ENCODE measurements at places on chromosomes 16 and 17.

- no peak for DNase-seq
These were observed 22.6 kb downstream of the GJD3 start for GRCh38 chr17:40341808-40342503.

DNA sequence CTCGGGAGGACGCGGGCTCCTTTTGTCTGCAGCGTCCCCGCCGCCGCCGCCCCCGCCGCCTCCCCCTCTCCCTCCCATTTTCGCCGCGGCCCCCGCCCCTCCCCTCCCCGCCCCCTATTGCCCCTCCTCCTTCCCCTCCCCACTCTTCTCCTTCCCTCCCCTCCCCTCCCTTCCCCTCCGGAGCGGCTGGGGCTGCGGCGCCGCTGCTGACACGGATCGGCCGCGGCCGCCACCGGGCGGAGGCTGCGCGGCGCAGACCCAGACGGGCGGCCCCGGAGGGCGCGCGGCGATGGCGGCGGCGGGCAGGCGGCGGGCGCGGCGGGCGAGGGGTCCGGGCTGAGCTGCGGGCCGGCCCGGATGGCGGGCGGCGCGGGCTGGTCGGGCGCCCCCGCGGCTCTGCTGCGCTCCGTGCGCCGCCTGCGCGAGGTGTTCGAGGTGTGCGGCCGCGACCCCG is at the start of gene RAB11FIP4:
RAB11FIP4 (plus strand) TSS at position 180 of the 454 bp plus-strand sequence; CDS start at position 358, 178 bp downstream.
- no peak for DNase-seq

DNA sequence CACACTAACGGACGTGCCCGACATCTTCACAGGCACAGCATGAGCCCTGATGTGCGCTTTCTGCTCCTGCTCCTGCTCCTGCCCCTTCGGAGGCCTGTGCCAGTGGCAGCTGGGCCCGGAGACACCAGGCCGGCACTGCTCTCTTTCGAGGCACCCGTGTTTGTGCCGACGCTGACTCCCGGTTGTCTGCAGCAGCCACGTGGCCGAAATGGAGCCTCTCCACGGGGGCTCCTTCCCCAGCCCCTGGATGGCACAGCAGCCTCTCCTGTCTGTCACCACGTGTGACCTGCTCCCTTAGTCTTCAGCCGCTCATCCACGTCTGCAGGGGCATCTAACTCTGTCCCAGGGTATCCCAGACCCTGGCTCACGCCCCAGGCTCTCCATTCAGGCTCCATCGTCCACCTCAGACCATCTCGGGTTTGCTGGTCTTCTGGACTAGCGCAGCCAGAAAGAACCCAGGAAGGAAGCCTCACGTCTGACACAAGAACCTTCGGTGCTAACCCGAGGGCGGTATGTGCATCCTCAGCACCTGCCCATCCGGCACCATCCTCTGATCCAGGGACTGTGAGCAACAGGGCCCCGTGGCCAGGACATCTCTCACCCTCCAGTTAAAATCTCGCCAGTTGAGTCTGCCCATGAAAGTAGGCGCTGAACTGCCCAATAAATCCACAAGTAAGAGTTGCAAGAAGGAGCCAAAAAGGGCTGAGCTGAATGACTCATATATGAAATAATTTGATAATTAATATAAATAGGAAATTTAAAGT is 4.2 kb upstream of the RPH3AL start:
- no peak for DNase-seq

DNA sequence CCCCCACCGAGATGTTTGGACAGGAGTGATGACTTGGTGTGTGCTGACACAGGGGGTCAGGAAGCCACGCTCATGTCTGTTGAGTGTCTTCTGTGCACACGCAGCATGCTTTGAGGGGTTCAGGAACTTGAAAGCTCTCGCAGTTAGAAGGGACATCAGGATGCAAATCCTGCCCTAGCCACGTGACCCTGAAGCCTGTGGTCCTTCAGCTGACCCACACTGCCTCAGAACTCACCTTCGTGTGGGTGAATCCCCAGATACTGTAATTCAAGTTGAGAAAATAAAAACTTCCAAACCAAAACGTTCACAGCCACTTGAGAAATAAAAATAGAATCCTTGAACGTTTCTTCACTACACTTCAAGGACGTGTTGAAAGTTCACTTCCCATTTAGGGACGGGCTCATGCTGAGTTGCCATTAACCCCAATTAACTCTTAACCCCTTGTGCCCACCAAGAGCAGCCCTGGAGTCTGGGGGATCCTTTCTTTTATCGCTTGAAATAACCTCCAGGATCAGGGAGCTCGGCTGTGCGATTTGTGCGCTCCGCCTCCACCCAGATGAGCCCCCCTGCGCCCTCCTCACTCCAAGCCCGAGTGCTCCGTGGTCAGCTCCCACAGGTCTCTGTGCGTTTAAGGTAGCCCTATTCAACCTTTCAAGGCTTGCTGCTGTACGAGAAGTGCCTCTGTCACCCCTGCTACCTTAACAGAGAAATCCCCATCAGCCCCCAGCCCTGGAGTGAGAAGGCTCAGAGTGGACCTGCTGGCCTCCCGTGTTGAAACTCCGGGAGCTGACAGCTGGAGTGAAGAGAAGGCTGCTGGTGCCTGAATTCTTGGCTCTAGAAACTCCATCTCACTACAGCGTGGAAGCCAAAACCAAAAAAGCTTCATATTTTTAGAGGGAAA is 36.2 kb upstream of the NAT9 start:
- DNase-seq: no peak

DNA sequence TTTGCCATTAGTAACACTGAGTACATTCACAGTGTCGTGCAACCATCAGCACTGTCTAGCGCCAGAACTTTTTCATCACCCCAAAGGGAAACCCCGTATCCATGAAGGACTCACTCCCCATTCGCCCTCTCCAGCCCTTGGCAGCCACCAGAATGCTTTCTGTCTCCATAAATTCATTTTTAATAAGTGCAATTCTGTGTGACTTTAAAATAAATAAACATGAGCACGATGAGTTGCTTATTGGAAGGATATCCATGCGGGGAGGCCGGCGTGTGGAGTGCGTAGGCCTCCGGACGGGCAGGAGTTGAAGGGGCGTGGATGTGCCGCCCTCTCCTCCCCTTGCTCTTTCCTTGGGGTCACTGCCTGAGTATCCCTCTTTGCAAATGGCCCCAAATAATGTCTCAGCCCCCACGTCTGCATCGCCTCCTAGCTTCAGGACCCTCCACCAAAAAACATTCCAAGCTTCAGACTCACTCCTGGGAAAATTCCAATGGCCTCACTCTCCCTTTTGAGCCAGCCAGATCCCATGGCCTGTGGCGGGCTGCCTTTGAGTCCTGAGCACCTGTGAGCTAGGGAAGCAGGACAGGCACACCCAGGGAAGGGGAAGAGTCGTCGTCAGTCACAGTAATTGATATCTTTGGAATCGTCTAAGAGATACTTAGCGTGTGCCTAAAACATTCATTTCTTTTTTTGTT is 306.3 kb downstream of the SEC14L1 start:
- no peak for DNase-seq

- no peak for DNase-seq
These were observed 4.6 kb downstream of the TGFB1I1 start for GRCh38 chr16:31476303-31477219.

DNA sequence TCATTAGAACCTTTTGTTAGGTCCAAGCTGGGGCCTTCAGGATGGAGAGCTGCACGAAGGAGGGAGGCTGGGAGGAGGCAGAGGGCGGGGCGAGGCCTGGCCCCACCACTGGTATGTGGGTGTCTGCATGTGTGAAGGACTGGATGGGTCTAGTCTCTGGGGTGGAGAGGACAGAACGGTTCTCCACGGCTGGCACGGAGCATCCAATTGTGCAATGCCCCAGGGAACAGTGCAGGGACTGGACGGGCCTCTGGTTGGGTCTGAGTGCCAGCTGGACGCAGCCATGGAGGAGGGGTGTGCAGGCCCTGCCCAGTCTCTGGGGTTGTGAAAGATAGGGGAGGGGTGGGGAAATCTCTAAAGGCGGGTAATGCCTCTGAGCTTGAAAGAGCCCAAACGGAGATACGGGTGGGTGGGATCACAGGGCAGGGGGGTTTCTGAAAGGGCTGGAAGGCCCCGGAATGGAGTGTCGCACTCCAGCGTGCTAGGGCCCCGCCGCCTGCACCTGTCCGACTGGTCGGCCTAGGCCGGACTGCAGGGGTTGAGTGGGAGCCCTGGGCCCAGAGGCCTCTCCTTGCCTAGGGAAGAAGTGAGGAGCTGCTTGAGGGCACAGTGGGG is 1.6 kb downstream of the PPL start:
- no peak for DNase-seq

DNA sequence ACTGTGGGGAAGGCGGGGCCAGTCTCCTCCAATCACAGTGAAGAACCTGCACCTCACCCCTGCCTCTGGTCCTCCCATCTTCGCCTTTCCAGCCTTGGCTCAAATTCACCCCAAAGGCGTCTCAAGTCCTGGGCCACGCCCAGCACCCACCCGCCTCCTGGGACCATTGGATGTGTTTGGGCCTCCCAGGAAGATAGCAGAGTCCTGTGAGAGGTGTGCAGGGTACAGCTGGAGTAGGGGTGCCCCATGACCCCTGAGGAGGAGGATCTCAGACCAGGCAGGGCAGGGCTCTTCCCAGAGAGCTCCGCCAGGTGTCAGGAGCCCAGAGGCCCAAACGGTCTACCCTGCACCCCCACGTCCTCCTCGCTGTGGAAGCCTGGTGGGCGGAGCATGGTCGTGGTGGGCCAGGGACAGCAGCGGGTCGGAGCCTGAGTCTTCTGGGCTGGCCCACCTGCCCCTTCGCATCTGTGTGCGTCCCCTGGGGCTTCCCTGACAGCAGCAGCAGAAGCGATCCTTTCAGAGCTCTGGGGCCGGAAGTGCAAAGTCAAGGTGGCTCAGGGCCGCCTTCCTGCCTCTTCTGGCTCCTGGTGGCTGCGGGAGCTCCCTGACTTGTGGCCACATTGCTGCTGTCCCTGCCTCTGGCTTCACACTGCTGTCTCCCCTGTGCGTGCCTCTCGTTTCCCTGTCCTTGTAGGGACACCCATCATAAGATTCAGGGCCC is 34.9 kb upstream of the ZNF469 start:
- DNase-seq: no peak

DNA sequence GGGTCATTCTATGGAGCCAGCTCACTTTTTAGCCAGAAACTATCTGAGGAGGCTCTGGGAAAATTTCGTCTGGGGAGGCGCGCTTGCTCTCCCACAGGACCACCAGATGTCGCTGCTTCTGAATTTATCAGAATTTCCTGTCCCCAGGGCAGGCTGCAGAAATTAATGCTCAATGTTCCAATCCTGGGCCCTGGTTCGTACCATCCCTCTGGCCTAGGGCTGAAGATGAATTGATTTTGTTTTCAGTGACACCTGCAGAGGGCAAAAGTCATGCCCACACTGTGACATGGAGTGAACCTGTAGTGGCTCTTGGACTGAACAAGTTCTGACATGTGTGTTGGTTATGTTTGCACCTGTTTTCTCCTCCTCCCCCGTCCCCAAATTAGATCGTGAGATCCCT is 482.6 kb downstream of the NPIPA7 start:
- DNase-seq: no peak

- DNase-seq: no peak
These were observed 7.9 kb downstream of the TPSD1 start for GRCh38 chr16:1263591-1264344.

GRCh38 chr16:16118337-16118736 is 105.0 kb downstream of the ABCC6 start:
- no peak for DNase-seq

DNA sequence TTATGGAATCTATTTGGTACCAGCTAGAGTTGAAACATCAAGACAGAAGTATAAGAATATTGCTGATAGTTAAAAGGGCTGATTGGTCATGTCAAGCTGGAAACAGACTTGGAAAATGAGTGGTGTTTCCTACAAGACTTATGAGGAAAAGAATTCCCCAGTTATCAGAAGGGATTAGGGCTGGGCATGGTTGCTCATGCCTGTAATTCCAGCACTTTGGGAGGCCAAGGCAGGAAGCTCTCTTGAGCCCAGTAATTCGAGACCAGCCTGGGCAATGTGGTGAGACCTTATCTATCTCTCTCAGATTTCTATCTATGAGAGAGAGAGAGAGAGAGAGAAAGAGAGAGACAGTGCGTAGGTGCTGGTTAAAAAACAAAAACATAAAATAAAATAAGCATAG is 139.5 kb upstream of the PMFBP1 start:
- no peak for DNase-seq

- no peak for DNase-seq
These were observed 14.6 kb downstream of the SREBF1 start for GRCh38 chr17:17822189-17822588.

- no peak for DNase-seq
These were observed 53.8 kb upstream of the TAC4 start for GRCh38 chr17:49901460-49902331.

Data from pulmonary artery endothelial cell (primary cell).